ENCODE measurements at places on chromosomes 1 and 21. TPM values are rescaled to one million over a fixed set of nuclear protein-coding genes. Genes with fewer than 3 reads are reported as not detected.

DNA sequence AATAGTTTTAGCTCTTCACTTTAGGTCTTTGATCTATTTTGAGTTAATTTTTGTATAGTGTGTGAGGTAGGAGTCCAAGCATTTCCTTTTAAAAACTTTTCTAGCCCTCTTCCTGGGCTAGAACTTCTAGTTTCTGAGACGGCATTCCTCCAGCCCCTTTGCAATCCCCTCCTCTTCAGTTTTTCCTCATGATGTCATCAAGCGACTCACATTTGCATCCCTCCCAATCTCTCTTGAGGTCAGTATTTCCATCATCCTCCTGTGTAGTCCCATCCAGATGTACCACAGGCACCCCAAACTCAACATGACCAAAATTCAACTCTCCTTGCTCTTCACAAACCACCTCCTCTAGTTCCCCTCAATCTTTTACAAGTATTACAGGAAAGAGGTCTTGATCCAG, 10.7 kb downstream of the HMGN2 start:
- H3K4me3 ChIP-seq: no peak overlapping the region
- no peaks in the 10 kb centered on the region for H3K27me3 ChIP-seq
- H3K27ac ChIP-seq: no peak overlapping the region
- no peak for DNase-seq

ORC1 gene
- total RNA-seq: 42.2 TPM

- H3K4me1 ChIP-seq: peaks cover 18% of the 10 kb centered on the region
- H3K4me3 ChIP-seq: no peak overlapping the region
- peak overlapping the region; percentile 8 for H3K27ac ChIP-seq
Measured at GRCh38 chr1:159889821-159890252, 10.1 kb downstream of the CFAP45 start.

DNA sequence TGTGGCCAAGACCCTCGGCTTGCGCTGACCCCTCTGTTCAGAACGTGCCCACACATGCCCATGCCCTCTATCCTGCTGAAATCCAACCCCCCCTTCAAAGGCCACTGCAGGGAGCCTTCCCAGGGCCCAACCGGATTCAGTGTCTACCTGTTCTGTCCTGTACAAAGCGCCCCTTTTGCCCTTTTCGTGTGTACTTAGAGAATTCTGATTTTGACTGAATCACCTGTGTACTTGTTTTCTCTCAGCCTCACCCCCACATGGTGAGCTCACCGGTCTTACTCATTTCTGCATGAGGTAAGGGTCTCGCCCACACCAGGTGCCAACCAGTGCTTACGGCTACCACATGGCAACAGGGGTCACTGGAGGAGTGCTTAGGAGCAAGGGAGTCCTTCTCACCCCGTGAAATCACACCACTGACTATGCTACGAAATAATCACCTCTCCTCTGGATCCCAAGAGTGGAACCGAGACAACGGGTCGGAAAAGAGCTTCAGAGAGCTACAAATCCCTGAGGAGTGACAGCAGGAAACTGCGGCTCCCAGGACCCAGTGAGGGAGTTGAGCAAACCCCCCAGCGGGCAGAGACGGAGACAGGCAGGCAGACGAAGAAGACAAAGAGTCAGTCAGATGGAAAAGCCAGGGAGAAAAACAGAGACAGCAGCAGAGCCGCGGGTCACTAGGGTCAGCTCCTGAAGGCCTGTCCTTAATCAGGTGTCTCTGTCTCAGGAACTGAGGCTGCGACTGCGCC, 2.1 kb upstream of the S100A2 start:
- peaks cover 5% of the 10 kb centered on the region for H3K27me3 ChIP-seq
- H3K4me1 ChIP-seq: peaks cover 48% of the 10 kb centered on the region
- DNase-seq: no peak
- no peaks in the 10 kb centered on the region for H3K36me3 ChIP-seq
- H3K27ac ChIP-seq: peak overlapping the region; percentile 60
- H3K4me3 ChIP-seq: no peak overlapping the region

KRTAP19-3 gene
- total RNA-seq: not detected

Data from activated CD8-positive, alpha-beta memory T cell treated with anti-CD3 and anti-CD28 coated beads, Interleukin-2, amount 10 ng/mL, durations not matched to agents 7 days and 5 days (primary cell).